ENCODE measurements at places on chromosomes 12 and 14.
A peak's percentile ranks its signal among the peaks of the same experiment; 100 is the strongest.

- DNase-seq: no peak
Measured at GRCh38 chr12:109744986-109745942, 31.6 kb downstream of the FAM222A start.

GRCh38 chr12:19196959-19197630 is 67.6 kb downstream of the PLEKHA5 start:
- no peak for DNase-seq

DNA sequence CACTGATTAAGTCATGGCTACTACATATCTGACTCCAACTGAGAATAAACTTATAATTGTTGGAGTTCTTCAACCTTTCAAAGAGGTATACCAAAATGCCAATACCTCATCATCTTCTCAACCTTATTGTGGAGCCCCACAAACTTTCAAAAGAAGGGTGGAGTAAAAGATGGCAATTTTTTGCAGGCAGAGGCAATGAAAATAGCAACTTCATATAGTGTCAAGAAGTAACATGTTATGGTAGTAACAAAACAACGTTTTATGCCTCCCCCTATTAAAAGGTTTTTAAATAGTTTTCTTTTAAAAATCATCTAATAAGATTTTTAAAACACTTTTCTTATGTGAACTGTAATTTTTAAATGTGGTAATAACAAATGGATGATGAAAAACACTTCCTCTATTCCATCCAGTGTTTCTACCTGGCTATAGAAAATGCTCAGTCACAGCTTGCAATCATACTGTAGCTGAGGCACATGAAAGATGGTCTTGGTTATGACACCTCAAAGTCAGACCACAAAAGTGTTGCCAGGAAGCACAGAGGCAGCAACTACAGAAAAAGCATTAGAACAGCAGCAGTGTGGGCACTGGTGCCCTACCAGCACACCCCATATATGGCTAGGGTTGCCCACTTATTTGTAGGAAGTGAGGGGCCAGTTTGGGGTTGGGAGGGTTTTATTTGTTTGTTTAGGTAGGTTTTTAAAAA is 7.0 kb downstream of the PPP1R12A start:
- no peak for DNase-seq

DNA sequence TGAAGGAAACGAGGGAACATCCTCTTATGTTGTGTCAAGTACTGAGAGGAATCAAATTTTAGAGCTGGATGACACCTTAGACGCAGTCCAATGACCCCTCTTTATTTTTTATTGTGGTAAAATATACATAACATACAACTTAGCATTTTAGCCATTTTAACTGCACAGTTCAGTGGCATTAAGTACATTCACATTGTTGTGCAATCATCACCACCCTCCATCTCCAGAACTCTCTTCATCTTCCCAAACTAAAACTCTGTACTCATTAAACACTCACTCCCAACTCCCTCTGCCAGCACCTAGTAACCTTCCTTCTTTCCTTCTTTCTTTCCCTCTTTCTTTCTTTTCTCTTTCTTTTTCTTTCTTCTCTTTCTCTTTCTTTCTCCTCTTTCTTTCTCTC is 97.2 kb upstream of the SLC24A4 start:
- no peak for DNase-seq

DNA sequence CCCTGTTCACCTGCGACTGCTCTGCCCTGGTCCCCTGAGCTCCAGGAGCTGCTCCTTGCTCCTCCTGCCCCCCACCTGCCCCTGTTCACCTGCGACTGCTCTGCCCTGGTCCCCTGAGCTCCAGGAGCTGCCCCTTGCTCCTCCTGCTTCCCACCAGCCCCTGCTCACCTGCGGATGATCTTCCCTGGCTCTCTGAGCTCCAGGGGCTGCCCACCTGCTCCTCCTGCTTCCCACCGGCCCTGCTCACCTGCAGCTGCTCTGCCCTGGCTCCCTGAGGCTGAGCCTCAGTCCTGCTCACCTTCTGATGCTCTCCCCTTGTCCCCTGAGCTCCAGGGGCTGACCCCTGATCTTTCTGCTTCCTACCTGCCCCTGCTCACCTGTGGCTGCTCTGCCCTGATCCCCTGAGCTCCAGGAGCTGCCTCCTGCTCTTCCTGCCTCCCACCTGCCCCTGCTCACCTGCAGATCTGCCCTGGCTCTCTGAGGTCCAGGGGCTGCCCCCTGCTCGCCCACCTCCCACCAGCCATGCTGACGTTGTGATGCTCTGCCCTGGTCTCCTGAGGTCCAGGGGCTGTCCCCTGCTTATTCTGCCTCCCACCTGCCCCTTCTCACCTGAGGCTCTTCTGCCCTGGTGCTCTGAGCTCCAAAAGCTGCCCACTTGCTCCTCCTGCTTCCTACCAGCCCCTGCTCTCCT is 219.2 kb downstream of the TMEM121 start:
- DNase-seq: no peak

GRCh38 chr14:81208489-81208888 is 12.3 kb downstream of the GTF2A1 start:
- DNase-seq: peak; percentile 47

All from inflammatory macrophage treated with lipopolysaccharide for 1 hour (primary cell).